Endodermal cell (in vitro differentiated cells): ENCODE measurements at places on chromosomes 16 and 17. TPM values are rescaled to one million over a fixed set of nuclear protein-coding genes. Genes with fewer than 3 reads are reported as not detected.

GRCh38 chr17:42141382-42141781 lies 13.4 kb downstream of the RAB5C start:
- H3K4me1 ChIP-seq = peaks cover 6% of the 10 kb centered on the region
- no peak overlapping the region for H3K27ac ChIP-seq
- H3K4me3 ChIP-seq = no peak overlapping the region
- peaks cover 34% of the 10 kb centered on the region for H3K36me3 ChIP-seq

GRCh38 chr17:66480243-66480642 lies 177.8 kb downstream of the PRKCA start:
- H3K4me1 ChIP-seq = peaks cover 6% of the 10 kb centered on the region
- H3K27me3 ChIP-seq = no peaks in the 10 kb centered on the region
- no peaks in the 10 kb centered on the region for H3K36me3 ChIP-seq
- DNase-seq = no peak
- no peak overlapping the region for H3K4me3 ChIP-seq

DNA sequence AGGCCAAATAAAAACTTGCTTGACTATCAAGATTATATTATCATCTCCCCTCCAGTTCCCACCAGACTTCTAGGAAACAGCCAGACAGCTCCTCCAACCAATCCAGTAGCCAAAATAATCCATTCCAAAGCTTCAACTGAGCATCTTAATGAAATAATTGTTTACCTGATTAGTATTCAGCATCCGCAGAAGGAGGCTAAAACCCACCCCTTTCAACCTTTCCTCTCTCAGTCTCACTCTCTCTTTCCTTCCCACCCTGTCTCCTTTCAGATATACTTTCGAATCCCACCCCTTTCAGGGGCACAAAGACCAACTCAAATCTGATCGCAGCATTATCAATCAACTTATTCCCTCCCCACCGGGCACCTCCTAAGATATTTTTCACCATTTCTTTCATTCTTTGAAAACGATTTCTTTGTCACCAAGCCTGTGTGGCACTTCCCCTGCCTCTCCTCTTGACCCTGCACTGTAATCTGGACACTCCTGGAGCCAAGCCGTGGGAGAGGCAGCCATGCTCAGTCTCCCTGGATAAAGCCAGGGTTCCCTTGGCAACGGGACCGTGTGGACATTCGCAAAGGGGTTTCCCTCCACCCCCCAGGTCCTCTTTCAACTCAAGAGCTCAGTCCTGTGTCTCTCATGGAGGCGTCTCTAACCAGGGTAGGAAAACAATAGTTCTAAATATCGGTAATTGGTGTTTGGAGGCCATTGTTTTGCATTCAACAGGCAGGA lies at the start of gene ANKFN1:
ANKFN1 (plus strand) TSS at position 602 of the 729 bp plus-strand sequence. CDS start 59,193 bp downstream, outside the sequence.
- H3K27me3 ChIP-seq = no peaks in the 10 kb centered on the region
- peaks cover 5% of the 10 kb centered on the region for H3K4me1 ChIP-seq
- H3K4me3 ChIP-seq = no peak within 1 kb of the TSS
- DNase-seq = no peak
- H3K36me3 ChIP-seq = no peaks in the 10 kb centered on the region
- peak within 1 kb of the TSS; percentile 64 for H3K27ac ChIP-seq

The SEPTIN12 gene
- 0.40 TPM in 1 of 2 replicates, not detected in the other for total RNA-seq

GRCh38 chr17:31843070-31843745 lies 15.8 kb downstream of the COPRS start:
- no peak overlapping the region for H3K27ac ChIP-seq
- no peak for DNase-seq
- no peaks in the 10 kb centered on the region for H3K4me1 ChIP-seq
- H3K36me3 ChIP-seq = no peaks in the 10 kb centered on the region

The USP43 gene
- 8.6 to 13.5 TPM (median 9.1 TPM) in 3 replicates for total RNA-seq

GRCh38 chr17:79412886-79413390 lies 197.9 kb downstream of the RBFOX3 start:
- no peak overlapping the region for H3K4me3 ChIP-seq
- DNase-seq = no peak
- no peaks in the 10 kb centered on the region for H3K27me3 ChIP-seq
- H3K27ac ChIP-seq = no peak overlapping the region
- no peaks in the 10 kb centered on the region for H3K4me1 ChIP-seq
- no peaks in the 10 kb centered on the region for H3K36me3 ChIP-seq
